ENCODE measurements at places on chromosomes 4 and X. TPM values are rescaled to one million over a fixed set of nuclear protein-coding genes. Genes with fewer than 3 reads are reported as not detected.

Gene CT45A5
- total RNA-seq = not detected

Gene VSIG1
- total RNA-seq = 0.85 TPM

Gene PSMD10
- total RNA-seq = 50.7 TPM

Gene RIPPLY1
- not detected for total RNA-seq

Data from airway epithelial cell (primary cell).